Suppressor macrophage treated with lipopolysaccharide for 4 hours (primary cell): ENCODE measurements at places on chromosomes 5 and 9.
A peak's percentile ranks its signal among the peaks of the same experiment; 100 is the strongest.

- no peak for DNase-seq
Observed at GRCh38 chr5:158877706-158878105, 222.0 kb downstream of the EBF1 start.

DNA sequence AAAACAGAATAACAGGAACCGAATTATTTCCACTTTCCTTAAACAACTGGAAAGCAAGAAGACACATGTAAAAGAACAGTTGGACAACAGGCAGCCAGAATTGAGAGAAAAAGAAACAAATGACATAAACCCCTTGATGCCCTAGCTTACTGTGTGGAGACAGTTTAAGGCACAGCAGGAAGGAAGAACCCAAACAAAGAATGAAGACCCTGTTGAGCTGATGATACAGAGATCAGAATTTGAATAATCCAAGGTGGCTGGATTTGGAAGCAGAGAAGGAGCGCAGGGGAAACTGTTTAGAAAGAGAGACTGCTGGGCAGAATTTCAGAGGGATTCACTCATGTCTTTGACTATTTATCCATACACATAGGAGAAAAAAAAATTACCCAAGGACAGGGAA is 316.3 kb upstream of the POU5F2 start:
- DNase-seq = no peak

DNA sequence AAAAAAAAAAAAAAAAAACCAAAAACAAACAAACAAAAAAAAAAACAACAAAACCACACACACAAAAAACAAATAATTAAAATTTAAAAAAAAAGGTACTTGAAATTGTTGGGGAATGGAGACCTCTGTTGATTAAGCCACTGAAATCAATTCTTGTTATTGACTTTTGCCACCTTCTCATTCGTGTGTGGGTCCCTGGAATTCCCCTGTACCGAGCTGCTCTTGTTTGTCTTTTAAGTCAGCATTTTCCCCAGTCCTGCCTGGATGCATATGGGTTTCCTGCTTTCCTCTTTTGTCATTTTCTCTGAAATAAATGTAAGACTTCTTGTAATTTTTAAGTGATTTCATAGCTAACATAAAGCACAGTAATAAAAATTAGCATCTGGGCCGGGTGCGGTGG is 45.5 kb downstream of the GPBP1 start:
- DNase-seq = no peak

DNA sequence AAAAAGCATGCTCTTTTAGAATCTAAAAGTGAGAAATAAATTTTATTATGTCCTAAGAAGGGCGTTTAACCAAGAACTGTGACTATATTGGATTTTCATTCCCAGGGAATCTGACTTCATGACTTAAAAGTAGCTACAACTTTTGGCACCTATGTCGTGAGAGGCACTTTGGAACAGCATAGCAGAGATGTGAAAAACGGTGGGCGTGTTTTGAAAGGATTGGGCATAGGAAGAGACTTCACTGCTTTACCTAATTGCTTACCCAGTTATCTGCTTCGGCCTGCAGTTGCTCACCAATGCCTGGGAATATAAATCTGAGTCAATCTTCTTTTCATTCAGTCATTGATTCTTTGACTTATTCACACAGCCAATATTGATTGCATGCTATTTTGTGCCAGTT is 363.4 kb downstream of the DNAH5 start:
- DNase-seq = no peak

DNA sequence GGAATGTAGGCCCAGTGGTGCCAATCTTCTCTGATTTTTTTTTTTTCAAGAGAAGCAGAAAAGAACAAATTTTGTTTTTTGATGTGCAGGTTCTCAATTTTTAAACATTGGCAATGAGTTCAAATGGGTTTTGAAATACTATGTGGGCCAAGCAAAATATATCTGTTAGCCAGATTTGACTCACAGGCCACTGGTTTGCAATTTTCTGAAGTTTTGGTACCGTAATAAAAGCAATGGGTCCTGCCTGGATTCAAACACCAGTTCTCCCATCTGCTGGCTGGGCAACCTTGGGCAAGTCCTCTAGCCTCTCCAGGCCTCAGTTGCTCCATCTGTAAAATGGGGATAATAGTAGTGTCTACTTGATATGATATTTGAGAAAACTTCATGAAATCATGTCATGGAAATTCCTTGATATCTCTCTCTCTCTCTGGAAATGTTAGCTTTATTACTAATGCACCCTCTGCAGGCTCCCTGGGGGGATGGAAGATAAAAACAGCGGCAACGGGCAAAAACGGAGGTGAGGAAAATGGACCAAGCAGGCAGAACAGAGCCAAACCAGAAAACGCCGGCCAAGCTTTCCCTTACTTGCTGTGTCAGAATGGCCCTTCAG is 63.4 kb downstream of the SMIM23 start:
- DNase-seq = no peak

DNA sequence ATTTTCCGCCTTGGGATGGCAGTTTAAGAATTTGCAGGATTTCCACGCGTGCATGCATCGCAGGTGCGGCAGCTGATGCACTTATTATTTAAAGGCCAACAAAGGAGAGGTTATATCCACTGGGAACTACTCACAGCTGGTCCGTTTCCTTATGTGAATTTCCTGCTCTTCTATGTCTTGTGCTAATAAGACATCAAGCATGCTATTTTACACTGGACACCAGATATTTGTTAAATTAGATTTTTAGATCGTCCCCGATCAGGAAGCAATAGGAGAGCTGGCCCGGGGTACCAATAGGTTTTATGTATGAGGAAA is 476 bp upstream of the DTWD2 start:
- peak; percentile 4 for DNase-seq

DNA sequence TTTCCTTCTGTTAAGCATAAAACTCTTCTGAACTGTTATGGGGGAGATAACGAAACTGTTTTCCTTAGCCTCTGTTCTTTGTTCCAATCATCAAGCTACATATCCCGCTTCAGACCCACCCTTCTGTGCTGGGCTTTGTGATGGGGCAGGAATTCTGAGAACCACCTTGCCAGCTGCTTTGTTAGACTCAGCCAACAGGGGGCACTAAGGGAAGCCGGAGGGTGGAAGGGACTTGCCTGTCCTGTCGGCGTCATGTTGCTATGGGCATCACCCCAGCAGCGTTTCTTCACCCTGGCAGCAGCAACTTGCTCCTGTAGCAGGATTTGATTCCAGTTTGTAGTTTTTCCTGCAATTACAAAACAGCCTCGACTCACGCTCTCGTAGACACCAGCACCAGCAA is 169.1 kb downstream of the CAAP1 start:
- DNase-seq = peak; percentile 18

DNA sequence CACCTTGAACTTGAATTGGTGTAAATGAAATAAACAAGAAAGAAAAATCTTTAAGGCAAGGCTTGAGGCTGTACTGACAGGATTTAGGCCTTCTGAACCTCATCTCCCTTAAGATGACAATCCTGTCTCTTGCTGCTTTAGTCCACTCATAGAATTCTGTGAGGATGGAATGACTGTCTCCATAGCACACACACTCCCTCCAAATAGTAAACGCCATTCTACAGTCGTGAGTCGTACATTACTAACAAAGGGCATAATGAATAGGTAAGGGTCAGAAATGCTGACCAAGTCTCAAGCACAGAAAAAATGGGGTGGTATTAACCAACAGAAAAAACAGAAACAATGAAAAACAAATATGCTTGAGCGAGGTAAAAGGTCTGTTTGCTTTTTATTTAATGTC is 71.8 kb upstream of the SIMC1 start:
- DNase-seq = no peak

- no peak for DNase-seq
Observed at GRCh38 chr5:8650186-8650585, 781.2 kb downstream of the MTRR start.

DNA sequence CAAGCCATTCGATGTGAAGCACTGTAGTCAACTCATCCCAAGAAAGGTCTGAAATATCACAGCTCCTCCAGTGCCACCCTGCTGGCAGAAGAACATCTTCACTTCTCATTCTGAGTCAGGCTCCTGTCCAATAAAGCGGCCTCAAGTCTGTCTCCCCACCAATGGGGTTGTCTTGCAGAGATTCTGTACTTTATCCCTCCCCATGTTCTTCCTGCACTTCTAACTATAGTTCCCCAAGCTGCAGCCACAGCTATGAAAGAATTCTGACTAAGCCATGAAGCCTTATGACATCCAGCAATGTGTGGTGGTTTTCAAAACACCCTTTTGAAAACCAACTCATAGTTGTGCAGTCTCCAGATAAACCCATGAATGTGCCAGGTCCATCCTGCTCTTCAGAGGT is 6.8 kb downstream of the MACROH2A1 start:
- DNase-seq = peak; percentile 91

DNA sequence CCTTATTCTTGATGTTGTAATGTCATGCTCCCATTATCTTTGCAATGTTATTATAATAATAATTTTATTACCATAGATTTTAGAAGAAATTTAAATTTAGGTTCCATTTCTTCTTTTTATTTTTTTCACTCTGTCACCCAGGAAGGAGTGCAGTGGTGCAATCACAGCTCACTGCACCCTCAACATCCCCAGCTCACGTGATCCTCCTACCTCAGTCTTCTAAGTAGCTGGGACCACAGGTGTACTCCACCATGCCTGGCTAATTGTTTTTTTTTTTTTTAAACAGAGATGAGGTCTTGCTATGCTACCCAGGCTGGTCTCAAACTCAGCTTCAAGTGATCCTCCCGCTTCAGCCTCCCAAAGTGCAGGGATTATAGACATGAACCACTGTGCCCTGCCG is 11.9 kb downstream of the ZFR start:
- no peak for DNase-seq

DNA sequence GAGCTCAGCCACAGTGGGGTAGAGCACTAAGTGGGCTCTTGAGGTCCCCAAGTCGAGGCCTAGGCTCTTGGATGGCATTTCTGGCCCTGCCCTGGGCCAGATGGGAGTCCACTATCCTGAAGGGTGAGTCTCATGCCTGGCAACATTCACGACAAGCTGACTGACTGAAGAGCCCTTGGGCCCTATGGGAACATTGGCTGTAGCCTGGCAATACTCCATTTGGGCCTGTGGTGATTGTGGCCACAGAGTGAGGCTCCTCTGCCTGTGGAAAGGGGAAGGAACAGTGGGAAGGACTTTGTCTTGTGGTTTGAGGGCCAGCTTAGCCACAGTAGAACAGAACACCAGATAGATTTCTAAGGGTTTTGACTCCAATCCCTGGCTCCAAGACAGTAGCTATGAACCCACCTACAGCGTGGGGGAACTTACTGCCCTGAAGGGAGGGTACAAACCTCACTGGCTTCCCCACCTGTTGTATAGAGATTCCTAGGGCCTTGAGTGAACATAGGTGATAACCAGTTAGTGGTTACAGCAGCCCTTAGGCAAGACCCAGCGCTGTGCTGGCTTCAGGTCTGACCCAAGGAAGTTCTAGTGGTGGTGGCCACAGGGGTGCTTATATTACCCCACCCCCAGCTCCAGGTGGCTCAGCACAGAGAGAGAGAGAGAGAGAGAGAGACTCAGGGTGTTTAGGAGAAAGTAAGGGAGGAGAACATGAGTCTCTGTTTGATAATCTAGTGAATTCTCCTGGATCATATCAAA is 72.4 kb downstream of the KIAA0825 start:
- DNase-seq = peak; percentile 37

GRCh38 chr9:89534515-89535287 is 36.8 kb upstream of the SEMA4D start:
- DNase-seq = no peak

DNA sequence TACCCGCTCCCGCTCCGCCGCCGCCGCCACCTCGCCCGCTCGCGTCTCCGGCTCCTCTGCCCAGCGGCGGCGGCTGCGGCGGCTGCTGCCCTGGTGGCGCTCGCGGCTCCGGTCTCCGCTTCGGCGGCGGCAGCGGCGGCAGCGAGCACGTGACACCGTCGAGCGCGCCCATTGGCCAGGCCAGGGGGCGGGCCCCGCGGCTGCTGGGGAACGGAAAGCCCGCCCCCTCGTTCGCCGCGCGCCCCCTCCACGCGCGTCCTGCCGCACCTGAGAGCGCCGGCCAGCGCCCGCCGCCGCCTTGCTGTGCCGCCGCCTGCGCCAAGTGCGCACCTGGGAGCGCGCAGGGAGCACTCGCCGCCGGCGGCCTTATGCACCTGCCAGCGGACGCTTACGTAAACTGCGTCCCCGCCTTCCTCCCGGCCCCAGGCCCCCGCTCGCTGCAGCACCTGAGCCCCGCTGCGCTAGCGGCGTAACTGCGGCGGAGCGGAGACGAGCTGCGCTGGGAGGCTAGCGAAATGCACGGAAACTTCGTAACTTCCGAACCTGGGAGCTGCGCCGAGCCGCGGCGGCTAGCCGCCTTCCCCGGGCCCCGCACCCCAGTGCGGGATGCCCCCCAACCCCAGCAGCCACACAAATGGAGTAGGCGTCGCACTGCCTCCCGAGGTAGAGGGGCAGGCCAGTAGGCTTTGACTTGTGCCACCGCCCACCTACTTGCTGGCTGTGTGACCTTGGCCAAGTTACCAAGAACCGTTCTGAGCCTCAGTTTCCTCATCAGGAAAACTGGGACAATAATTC is at the start of gene STRBP:
Gene STRBP (minus strand): TSS at position 122 of the 795 bp plus-strand sequence. CDS start 84,452 bp downstream, outside the sequence.
- peak; percentile 94 for DNase-seq

DNA sequence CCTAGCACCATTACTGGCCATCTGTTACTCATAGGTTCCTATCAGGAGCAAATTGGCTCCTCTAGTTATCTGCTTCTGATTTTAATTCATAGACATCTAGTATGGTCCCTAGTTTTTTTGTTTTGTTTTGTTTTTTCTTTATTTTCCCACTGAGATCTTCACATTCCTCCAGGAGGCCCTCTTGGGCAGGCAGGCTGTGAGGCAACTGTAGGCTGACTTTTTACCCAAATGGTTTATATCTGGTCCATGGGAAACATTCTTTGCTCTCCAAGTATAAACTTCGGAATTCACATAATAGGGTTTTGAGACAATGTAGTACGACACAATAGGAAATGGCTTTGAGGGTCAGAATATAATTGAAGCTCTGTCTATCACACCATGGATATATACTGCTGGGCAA is 250.9 kb upstream of the DAB2 start:
- no peak for DNase-seq

DNA sequence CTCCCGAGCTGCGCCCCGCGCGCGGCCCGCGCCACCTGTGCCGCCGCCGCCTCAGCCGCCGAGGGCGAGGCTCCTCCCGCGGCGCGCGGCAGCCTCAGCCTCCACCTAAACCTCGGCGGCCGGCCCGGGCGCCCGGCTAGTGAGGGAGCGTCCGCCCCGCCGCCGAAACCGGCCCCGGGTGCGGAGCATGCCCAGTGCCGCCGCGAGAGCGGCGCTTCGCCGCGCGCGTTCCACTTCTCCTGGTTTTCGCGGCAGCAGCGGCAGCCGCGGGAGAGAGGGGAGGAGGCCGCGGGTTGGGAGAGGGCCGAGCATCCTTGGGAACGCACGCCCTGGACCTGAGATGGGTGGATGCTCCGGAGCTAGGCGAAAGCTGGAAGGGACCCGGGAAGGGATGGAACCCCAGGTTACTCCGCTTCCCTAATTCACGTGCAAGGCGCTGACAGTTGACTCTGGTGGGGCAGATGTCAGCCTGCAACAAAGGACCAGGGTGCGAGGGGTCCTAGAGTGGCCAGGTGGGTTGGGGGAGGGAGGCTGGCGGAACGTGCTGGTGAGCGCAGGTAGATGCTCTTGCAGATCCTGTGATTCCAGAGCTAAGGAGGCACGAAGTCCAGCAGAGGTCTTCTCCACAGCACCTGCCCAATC is at the start of gene CTNND2:
Gene CTNND2 (minus strand): TSS at position 182 of the 642 bp plus-strand sequence. CDS start 593 bp downstream, outside the sequence.
- DNase-seq = no peak
